Frontal cortex (tissue), 4 donors: ENCODE measurements at places on chromosomes 16 and 17. TPM values are rescaled to one million over a fixed set of nuclear protein-coding genes. Genes with fewer than 3 reads are reported as not detected.

GRCh38 chr17:65901394-65901793 lies 290.5 kb downstream of the CEP112 start:
- DNase-seq, result no peak

DNA sequence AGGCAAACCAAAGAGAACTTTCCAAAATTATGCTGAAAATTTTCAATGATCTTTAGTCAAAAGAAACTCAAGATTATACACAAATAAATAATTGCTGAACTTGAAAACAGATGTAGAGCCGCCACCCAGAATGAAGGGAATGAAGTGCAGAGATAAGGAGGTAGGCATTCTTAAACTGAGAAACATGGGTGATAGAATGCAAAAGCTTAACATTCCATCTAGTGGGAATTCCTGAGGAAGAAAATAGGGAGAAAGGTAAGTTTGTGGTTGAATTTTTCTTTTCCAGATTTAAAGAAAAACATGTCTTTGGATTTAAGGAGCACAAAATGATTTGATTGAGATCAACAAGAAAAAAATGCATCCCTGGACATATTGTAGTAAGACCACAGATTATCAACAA lies 108.3 kb downstream of the ELAC2 start:
- DNase-seq, result no peak

KRTAP9-8 gene
- not detected for total RNA-seq

DNA sequence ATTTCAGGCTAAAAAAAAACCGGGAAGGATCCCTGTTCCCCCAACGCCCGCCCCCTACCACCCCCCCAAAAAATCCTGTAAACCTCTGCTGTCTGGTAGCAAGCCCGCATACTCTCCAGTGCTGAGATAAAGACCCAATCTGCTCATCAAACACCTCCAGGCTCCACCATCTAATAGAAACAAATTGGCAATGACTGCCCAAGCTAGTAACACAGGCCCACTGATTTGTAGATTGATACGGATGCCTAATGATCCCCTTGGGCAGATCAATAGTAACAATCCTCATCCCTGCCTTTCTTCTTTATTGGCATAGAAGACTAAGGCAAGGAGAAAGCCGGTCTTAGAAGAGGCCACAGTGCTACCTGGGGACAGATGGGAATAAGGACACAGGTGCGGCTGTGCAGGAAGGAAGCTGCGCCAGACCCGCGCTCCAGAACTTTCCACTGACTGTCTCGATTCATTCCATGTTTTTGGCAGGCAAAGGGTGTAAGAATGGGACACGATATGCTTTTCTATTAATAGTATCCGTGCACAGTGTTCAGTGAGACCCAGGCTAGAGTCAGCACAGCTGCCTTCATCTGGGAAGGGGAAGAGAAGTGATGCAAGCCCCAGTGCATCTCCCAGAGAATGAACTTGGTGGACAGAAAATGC lies 407.6 kb upstream of the PSMD7 start:
- DNase-seq, result no peak

SLFN11 gene
- 2.9 TPM for total RNA-seq

DNA sequence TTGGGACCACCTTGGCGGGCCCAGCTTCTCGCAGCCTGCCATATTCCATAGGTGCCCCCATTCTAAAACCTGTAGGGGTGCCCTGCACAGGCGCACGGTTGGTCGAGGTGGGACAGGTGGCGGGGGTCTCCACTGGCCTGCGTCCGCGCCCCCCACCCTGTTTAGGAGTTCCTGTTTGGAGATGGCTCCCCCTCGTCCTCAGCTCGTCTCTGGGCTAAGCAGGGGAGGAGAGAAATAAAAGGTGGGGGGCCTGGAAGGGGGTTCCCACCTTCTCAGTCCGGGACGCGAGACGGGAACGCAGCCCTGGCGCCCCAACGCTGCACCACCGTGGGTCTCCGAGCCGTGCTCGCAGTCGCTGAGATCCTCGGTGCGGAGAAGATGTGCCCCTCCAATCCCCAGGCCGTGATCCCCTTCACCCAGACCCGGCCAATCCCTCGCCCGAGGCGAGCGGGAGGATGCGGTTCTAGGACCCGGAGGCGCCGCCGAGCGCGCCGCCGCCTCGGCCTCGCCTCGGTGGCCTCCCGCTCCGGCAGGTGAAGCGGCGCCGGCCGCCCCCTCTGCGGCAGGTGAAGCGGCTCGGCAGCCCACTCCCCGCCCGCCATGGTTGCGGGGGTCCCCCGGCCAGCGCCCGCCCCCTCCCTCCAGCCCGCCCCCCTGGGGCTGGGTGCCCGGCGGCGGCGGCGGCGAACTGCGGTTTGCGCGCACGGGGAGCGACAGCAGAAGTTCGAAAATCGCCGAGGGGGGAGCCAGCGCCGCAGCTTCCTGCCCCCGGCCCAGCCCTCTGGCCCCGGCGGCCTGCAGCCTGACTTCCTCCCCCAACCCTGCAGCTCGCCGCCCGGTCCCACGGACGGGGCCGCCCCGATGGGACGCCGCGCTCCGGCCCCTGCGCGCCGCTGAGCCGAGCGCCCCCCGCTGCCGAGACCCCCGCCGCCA lies at the start of gene FMNL1:
Gene FMNL1, plus strand, starts transcription at position 805 of the 933 bp plus-strand sequence. CDS start 240 bp downstream, outside the sequence.
- peak; percentile 57 for DNase-seq

RAC3 gene
- 110 TPM for total RNA-seq

SMPD3 gene
- total RNA-seq, result 64.8 TPM
